HS-27A (cell line): ENCODE measurements at places on chromosomes 2 and 18.

DNA sequence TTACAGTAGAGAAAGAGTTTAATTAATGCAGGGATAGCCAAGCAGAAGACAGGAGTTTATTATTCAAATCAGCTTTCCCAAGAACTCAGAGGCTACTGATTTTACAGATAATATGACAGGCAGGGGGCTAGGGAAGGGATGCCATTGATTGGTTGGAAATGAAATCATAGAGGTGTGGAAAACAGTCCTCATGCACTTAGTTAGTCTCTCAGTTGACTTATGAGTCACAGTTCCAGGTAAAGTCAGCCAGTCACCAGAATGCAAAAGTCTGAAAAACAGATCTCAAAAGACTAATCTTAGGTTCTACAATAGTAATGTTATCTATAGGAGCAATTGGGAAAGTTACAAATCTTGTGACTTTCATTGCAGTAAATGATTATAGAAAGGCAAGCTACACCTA, 676.4 kb upstream of the CHAC2 start:
- no peak for DNase-seq

- DNase-seq: no peak
Observed at GRCh38 chr18:41870817-41871216, 84.2 kb upstream of the PIK3C3 start.

DNA sequence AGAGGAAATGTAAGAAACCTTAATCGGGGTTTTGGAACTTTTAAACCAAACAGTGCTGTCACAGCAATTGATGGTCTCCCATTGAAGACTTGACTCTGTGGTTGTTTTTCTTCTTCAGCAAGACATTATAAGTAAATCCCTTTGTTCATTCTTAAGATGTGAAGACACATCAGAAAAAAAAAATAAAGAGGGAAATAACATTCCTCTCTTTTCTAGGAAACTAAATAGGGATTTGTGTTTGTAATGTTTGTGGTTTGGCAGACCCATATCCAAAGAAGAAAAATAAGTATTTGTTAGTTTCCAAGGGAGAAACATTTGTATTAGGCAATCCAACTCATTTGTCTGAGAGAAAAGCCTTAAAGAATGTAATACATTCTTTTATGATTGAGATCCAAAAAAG, 359.9 kb downstream of the DSC3 start:
- DNase-seq: no peak

- DNase-seq: peak; percentile 76
Observed at GRCh38 chr18:62877411-62878221, 162.3 kb downstream of the PHLPP1 start.

DNA sequence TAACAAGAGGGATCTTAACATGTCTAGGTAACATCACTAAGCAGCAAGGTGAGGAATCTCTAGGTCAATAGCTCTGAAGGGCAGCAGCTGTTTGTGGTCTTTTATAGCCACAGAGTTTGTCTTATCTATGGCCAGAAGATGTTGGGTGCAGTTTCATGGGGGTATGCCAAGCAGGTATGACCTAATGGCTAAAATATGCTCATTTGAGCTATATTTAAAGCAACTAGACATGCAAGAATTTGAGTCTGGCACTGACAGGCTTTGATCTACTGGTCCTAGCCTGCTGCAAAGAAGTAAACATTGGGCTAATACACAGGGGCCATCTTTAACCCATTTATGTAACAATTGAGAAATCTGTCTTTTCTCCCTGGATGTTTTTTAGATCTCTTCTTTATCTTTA, 13.9 kb upstream of the UGP2 start:
- DNase-seq: peak; percentile 74

GRCh38 chr2:221822416-221822815, 250.3 kb upstream of the EPHA4 start:
- DNase-seq: no peak

DNA sequence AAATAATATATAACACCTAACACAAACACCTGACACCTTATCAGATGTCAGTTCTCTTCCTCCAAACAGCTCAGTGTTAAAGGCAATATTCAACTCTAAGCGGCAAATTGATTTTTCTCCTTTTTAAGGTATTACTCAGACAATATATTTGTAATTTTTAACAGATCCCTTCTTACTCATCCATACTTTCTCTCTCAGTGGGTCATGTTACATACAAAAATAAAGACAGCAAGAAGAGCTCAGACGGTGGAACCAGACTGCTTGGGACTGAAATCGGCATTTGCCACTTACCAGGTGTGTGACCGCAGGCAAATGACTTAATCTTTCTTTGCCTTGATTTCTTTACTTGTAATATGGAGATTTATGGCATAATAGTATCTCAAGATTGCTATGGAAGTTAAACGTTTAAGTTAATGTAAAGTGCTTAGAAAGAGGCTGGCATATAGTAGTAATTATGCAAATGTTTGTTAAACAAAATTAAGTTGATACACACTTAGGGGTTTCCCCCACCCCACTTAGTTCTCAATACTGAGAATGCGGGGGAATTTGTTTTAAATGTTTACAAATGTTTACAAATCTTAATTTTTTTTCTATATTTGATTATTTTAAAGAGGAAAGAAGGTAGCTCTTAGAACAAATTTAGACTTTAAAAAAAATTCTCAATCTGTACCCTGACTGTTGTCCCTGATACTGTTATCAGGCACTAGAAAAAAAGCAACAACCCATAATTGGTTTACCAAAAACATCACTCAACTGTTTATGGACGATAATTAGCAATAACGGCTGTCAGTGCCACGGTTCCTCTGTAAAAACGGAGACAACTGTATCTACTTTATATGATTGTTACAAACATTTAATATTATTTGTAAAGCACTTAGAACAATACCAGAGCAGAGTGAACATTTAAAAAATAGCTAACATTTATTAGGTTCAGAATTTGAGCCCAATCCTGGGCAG, 25.6 kb downstream of the MAP3K2 start:
- no peak for DNase-seq

DNA sequence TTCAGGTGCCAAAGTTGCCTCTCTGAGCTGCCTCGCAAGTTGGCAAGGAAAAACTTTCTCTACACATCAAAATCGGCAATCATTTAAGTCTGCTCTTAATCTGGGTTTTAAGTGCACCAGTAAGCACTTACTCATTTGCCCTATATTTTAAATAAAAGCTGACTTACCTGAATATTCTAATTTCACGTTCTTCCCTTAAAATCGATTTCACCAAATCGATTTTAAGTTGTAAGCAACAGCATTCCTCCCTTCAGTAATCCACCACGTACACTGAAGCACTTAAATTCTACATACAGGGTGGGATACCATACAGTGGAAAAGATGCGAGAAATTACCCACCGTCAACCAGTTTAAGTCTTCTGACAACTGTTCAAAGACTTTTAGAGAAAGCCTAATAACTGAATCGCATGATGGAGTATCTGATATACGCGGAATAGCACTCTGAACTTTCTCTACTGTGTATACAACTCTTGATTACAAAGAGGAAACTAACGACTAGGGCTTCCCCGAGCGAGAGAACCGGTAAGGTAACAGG, 1.6 kb downstream of the PPP3R1 start:
- no peak for DNase-seq

DNA sequence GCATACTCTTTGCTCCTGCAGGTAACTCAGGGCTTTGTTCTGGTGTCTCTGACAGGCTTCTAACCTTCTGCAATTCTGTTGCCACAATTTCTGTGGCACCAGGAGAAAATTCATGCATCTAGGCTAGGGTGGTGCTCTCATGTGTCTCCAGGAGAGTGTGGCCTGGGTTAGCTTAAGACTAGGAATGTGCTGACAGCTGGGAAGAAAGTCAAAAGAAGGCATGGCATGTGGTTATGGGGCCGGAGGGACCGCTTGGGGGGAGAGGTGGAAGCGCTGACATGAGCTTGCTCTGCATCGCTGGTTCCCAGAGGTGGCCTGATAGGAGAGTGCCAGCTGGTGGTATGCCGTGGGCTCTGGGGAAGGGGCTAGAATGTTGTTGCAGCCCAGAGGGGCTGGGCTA, 173.3 kb upstream of the TNP1 start:
- no peak for DNase-seq

DNA sequence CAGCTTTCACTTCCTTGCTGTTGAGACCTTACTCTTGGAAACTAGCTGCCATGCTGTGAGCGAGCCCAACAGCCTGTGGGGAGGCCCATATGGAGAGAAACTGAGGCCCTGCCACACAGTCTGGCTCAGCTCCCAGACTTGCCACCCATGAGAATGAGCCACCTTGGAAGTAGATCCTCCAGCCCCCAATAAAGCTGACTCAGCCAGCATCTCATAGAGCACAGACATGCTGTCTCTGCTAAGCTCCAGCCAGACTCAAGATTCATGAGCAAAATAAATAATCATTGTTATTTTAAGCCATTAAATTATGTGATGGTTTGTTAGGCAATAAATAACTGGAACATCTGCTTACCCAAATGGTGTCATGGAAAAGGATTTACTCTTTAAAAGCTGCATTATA, 53.6 kb upstream of the DDX18 start:
- DNase-seq: no peak

DNA sequence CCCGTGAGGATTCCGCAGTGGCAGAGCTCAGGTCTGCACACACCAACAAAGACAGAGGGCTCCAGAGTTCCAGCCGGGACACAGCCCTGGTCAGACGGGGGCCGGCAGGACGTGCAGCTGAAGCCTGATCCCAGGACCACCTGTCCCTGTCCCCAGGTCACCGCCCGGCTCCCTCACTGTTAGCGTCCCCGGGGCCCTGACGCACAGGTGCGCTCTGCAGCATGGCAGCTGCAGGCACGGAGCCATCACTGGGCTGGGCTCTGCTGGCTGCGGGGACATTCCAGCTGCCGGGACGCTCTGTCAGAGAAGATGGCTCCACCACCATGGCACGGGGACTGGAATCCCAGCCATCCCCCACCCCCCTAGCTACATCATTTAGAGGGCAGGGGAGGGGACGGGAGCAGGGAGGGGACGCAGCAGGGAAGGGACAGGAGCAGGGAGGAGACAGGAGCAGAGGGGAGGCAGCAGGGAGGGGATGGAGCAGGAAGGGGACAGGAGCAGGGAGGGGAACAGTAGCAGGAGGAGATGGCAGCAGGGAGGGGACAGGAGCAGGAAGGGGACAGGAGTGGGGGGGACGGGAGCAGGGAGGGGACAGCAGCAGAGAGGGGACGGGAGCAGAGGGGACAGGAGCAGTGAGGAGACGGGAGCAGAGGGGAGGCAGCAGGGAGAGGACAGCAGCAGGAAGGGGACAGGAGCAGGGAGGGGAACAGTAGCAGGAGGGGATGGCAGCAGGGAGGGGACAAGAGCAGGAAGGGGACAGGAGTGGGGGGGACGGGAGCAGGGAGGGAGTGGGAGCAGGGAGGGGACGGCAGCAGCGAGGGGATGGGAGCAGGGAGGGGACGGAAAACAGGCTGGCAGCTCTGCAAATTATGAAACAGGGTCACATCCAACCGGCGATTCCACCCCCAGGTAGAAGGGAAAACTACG, 39.8 kb downstream of the SLC66A2 start:
- no peak for DNase-seq

DNA sequence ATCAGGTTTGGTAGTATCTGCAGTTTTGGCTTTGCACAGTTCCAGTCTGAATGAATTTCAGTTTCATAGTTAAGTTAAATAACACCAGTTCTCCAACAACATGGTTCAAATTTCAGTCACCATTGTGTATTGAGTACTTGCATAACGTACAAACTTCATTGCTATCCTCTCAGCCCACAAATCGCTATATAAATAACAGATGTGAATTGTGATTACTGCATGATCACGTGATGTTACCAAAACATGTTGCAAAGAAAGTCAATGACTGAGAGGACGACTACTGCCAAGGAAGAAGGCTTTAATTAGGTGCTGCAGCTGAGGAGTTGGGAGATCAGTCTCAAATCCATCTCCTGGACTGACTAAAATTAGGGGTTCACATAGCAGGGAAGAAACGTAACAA, 48.2 kb downstream of the COL4A4 start:
- no peak for DNase-seq

DNA sequence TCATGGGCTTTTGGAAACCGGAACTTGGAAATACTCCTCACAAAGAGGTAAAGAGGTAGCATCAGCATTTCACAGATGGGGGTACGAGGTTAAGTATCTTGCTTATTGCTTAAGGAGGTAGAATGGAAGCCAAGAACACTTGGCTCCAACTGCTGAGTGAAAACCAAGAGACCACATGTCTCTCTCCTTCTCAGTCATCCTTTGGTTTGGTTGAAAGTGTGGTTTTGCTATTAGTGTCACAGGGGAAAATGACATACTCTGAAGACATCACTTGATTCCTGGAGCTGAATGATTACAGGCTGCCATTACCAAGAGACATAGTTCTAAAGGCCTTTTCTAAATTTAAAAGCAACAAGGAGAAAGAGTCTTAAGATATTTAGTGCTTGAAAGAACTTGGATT, 41.5 kb downstream of the ANTXR1 start:
- no peak for DNase-seq

DNA sequence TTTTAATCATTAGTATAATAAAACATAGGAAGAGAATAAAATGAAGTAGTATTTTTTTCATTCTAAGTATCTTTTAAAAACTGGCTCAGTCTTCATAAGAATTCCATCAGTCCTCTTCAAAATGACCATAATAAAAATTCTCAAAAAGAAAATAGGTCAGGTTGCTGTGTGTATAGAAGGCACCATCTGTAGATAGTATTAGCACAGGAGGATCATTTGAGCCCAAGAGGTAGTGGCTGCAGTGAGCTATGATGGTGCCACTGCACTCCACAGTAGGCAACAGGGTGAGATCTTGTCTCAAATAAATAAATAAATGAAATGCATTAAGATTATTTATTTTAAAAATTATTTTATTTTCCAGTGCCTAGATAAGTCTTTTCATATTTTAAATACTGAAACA, 475.8 kb downstream of the ZNF804A start:
- no peak for DNase-seq

DNA sequence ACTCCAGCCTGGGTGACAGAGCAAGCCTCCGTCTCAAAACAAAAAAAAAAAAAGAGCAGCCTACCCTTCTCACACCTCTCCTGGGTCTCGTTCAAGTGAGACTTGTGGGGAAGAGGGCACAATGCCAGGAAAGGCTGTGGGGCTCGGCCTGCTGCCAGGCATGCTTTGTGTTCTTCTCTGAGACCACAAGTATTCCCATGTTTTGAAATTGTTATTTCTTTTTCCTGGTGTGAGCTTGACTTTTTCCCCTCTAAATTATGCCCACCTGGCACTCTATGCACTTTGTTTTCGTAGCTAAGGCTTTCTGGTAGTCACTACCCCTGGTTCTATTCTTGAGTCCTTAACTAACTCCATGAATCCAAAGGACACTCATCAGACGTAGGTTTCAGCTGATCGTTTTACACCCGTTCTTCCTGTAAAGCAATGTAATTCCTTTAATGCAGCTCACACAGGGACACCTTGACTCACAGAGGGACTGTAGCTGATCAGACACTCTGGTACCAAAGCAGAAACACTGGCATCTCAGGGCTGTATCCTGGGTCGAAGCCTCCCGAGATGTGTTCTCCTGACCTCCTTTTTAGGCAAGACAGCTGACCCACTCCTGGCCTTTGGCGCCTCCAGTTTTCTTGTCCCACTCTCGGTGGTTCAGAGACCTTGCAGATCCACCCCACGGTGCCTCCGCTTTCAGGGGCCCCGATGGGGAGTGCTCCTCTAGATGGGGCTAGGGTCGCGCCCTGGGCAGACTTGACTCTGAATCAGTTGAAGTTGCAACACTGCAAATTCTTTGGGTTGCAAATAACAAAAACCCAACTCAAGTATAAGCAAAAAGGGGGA, 193.3 kb upstream of the AGAP1 start:
- no peak for DNase-seq
